Hair follicular keratinocyte (primary cell): ENCODE measurements at places on chromosomes 11 and 22. TPM values are rescaled to one million over a fixed set of nuclear protein-coding genes. Genes with fewer than 3 reads are reported as not detected.

The DDX6 gene
- 42.8 and 44.3 TPM in 2 replicates for total RNA-seq

The TYR gene
- not detected in 2 replicates for total RNA-seq

The MTCH2 gene
- 69.9 and 104 TPM in 2 replicates for total RNA-seq

The SCUBE1 gene
- not detected in 2 replicates for total RNA-seq

The NXPE4 gene
- total RNA-seq: not detected in 2 replicates

The ZW10 gene
- 11.7 and 20.1 TPM in 2 replicates for total RNA-seq

The TMEM132A gene
- total RNA-seq: 97.8 and 142 TPM in 2 replicates

The CD3G gene
- total RNA-seq: not detected in 2 replicates

The MISFA gene
- total RNA-seq: not detected in 2 replicates

The PLAAT5 gene
- total RNA-seq: not detected in 2 replicates

The BTBD18 gene
- total RNA-seq: not detected in 2 replicates

The STIM1 gene
- total RNA-seq: 18.4 and 20.6 TPM in 2 replicates

The ZBTB16 gene
- total RNA-seq: 0.08 and 0.55 TPM in 2 replicates

The DDTL gene
- total RNA-seq: 1.5 and 2.9 TPM in 2 replicates

The CBX6 gene
- 14.4 and 17.0 TPM in 2 replicates for total RNA-seq

The MMP27 gene
- not detected in 2 replicates for total RNA-seq

The TBRG1 gene
- total RNA-seq: 19.3 and 19.7 TPM in 2 replicates

The WNT7B gene
- total RNA-seq: 2.9 and 3.4 TPM in 2 replicates
